ENCODE measurements at places on chromosomes 1 and 21.

DNA sequence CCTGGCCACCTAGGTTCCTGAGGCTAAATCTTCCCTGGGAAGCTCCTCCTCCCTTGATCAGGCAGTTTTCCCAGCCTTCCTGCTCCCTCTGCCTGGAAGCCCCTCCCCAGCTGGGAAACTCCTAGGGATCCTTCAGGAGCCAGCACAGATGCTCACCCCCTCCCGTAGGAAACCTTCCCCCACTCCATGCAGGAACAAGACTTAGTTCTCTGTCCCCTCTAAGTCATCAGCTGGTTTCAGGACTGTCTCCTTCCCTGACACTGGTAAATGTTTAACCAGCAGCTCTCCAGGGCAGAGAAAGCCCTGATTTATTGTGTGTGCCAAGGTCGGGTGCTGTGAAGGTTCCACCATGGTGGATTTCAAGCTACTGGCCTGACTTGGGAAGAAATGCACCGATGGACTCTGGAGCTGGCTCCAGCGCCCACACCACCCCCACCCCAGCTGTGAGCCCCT is 25.0 kb downstream of the TTC39A start:
- no peak for DNase-seq

GRCh38 chr1:246793356-246793896 is 69.2 kb downstream of the SCCPDH start:
- no peak for DNase-seq

- no peak for DNase-seq
Measured at GRCh38 chr1:145926686-145927062, 610 bp downstream of the RBM8A start.

GRCh38 chr1:46205791-46206190 is 2.7 kb downstream of the LURAP1 start:
- DNase-seq = peak; percentile 59

GRCh38 chr1:63892632-63893395 is 119.0 kb downstream of the ROR1 start:
- peak; percentile 63 for DNase-seq

- DNase-seq = no peak
Measured at GRCh38 chr1:44830900-44831304, 12.2 kb downstream of the PTCH2 start.

- no peak for DNase-seq
Measured at GRCh38 chr1:7233646-7234470, 448.6 kb downstream of the CAMTA1 start.

Data from putamen (tissue), 1 donor.